ENCODE measurements at places on chromosomes 3 and 15.

DNA sequence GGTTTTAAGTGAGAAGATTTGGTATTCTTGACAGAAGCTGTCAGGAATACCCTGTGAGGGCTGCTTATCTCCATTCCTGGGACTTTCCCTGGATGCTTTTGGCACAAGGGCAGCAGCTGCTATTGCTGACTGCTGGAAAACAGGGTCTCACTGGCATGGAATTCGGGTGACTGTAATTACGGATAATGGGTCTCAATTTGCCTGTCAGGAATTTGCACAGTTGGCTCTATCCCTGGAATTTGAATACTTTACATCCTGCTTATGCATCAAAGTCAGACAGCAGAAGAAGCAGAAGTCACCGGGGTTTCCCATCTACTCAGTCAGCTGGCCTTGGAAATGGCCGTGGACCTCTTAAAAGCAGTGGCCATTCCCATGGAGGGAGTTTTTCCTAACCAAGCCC lies 25.9 kb upstream of the AKAP13 start:
- DNase-seq: no peak

- DNase-seq: no peak
These were observed 135.4 kb downstream of the PDE8A start for GRCh38 chr15:85116925-85117646.

DNA sequence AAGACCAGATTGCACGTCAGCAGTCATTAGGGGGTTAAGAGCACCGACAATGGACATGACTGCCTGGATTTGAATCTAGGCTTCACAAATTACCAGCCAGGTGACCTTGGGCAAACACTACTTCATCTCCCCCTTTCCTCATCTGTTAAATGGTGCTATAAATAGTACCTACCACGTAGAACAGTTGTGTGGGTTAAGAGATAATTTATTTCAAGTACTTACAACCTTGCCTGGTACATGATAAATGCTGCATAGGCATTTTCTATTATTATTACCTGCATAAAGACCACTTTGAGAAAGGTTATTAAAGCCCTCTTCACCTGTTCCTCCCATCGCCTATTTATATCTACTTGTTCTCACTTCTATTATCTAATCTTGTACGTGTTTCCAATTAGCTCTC lies 64.7 kb downstream of the BTD start:
- no peak for DNase-seq

DNA sequence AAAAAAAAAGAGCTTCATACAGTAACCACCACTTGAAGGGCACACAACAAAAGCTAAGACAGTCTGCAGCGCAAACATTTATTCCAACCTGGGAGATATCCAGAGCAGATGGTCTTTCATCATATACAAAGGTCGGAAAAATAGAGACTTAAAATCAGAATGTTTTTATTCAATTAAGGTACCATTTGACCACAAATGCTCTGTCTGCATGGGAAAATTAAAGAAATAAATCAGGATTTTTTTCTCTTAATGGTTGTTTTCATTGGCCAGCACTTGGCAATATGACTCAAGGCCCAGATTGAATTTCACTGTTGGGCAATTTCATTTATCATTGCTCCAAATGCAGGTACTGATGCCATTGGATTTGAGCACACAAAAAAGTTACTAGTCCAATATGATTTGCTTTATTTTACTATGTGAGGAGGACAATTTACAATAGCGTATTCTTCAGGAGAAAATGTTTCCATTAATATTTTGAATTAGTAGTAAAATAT lies 145.9 kb upstream of the AGTR1 start:
- no peak for DNase-seq

- DNase-seq: peak; percentile 15
These were observed 311.3 kb downstream of the UACA start for GRCh38 chr15:70451821-70452653.

DNA sequence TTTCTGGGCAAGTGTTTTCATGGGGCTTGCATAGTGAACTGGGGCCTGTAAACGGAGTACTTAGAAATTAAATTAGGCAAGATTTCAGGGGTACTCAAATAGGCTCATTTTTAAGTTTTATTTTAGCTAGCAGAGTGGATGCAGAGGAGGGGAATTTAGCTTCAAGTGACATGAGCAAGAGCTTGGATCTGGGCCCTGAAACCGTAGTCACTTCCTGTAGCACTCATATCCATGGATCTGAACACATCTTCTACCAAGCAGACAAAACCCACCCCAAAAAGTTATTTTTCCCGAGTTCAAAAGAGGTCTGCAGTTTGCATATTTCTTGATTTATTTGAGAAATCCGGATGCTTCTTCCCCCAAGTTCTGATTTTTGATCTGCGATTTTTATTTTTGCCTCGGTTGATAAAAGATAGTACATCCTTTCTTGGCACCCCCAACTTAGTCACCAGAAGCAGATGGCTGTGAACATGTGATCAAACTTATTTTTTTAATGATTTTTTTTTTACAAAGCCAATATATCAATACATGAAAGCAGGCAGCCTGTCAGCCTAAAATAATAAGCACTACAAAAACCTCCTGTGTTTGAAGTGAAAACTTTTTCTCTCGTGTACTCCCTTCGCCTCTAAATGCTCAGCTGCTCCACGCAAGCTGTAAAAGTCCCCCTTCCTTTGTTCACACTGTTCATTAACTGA lies 36.6 kb upstream of the STT3B start:
- no peak for DNase-seq
